ENCODE measurements at places on chromosomes 5 and 9.

DNA sequence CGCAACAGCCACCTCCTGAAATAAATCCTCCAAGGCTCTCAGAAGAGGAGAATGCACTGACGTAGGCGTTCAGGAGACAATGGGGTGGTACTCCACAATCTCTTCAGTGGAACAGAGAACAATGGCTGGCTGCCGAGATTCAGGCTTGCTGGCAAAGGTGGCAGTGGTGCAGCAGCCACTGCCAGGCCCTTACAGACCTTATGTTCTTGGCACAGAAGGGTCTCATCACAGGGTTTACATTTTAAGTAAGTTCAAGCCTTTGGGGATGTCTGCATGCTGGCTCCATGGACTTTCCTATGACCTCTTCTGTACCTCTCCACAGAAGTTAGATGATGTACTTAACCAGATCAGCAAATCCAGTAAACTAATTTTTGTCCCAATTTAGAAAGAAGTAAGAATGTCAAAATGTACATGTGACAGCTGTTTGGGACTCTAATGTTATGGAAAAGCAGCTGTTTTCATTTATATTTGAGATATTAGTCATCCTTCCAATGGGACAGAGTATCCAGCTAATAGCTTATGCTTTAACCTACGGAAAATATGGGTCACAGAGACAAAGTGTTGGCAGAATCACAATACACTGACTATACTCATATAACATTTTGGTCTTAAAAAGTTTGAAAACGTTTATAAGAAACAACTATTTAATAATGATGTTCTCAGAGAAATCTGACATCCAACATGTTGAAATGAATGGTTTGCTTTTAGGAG lies 180.9 kb downstream of the MAPKAP1 start:
- no peak for DNase-seq

DNA sequence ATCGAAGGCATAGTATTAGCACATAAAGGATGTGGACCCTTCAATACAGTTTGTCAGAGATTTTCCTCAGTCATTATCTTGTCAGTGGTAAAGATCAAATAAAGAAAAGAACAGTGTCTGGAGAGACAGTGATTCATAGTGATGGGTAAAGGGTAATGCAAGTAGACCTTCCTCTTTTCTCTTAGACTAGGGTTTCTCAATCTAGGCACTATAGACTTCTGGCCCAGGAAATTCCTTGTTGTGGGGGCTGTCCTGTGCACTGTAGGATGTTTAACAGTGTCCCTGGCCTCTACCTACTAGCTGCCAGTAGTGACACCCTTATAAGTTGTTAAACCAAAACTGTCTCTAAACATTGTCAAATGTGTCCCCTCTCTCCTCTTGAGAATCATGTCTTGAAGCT lies 6.9 kb downstream of the CAMK4 start:
- no peak for DNase-seq

- no peak for DNase-seq
These were observed 51.9 kb downstream of the NEK6 start for GRCh38 chr9:124309667-124310084.

DNA sequence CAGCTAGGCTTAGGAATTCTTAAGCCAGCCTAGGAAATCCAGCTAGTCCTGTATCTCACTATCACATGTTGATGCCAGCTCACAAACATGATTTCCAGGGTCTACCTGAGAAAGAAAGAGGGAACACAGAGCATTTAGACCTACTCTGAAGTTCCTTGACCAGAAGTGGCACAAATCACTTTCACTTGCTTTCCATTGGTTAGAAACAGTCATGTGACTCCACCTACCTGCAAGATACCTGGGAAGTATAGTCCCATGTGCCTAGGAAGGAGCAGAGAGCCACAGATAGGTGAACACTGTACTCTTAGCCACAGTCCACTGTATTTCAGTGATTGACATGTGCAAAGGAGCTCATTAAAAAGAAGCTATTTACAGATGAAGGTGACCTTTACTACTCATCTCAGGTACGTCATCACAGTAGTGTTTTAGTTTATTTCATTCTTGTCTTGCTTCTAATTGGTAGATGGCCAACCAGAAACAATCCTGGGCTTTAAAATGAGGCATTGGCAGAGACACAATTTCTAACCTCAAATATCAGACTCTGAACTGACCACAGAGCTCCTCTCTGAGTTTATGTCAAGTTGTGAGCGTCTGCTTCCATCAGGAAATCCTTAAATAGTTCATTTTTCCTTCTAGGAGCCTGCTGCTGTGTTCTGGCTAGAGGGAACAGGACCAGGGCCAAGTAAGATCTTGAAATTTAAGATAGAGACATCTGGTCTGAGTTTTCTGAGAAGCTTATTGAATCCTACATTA lies 340.7 kb downstream of the TLE4 start:
- DNase-seq: no peak

DNA sequence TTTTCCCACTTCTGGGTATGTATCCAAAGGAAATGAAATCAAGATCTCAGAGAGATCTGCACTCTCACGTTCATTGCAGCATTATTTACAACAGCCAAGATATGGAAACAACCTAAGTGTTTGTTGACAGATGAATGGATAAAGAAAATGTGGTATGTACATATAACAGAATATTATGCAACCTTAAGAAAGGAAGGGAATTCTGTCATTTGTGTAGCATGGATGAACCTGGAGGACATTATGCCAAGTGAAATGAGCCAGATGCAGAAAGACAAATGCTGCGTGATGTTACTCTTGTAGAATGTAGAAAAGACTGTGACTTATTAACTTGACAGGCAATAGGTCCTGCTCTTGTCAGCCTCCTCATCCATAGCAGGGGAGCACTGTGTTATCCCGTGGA lies 31.4 kb downstream of the PPARGC1B start:
- no peak for DNase-seq

DNA sequence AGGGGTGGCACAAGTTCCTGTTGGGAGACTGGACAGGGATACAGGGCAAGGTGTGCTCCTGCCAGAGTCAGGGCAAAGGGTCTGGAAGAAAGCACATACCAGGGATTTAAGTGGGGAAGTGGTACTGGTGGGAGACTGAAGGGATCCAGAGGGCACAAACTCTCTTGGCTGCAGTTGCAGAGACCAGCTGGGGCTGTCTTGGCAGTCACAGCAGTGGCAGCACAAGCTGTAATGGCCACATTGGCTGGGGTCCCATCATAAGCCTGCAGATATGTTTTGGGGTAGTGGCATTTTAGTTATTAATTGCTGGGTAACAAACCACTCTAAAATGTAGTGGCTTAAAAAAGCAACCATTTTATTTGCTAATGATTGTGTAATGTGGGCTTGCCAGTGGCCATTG lies 492.2 kb downstream of the ENC1 start:
- DNase-seq: no peak

DNA sequence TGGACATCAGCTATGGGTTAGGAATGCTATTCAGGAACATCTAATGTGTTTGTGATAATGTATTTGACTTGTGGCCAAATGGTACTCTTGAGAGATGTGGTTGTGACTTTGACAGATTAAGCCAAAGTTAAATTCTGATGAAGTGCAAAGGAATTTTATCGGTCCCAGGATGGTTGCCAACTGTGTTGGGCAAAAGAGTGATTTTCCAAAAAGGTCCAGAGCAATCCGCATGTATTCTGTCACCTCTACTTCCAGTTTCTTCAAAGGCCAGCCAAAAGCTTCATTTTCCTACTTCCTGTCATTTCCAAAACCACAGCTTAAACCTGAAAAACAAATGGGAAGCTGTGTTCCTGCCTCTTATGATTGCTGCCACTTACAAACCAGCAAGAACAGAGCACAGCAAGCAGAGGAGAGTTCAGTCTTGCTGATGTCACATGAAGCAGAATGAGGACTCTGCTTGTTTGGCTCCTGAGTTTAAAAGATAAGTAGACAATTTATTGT lies 59.8 kb downstream of the MARCHF3 start:
- DNase-seq: no peak

DNA sequence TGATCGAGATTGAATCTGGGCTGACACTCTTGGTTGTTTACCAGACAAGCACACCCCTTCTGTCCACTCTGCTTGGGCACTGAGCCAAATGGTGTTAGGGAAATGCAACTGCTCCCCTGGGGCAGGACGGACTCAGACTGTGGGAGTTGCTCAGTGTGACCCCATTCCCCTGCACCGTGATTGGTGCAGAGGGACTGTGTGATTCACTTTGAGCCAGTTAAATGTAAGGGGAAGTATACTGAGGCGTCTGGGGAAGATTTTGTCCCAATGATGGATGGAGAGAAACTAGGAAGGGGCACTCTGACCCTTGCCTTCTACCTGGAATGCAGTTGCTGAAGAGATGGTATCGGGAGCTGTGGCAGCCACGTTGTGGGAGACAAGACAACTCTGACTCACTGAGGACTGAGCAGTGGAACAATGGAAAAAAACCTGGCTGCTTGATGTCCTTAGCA lies 196.0 kb upstream of the ANKRD55 start:
- no peak for DNase-seq

DNA sequence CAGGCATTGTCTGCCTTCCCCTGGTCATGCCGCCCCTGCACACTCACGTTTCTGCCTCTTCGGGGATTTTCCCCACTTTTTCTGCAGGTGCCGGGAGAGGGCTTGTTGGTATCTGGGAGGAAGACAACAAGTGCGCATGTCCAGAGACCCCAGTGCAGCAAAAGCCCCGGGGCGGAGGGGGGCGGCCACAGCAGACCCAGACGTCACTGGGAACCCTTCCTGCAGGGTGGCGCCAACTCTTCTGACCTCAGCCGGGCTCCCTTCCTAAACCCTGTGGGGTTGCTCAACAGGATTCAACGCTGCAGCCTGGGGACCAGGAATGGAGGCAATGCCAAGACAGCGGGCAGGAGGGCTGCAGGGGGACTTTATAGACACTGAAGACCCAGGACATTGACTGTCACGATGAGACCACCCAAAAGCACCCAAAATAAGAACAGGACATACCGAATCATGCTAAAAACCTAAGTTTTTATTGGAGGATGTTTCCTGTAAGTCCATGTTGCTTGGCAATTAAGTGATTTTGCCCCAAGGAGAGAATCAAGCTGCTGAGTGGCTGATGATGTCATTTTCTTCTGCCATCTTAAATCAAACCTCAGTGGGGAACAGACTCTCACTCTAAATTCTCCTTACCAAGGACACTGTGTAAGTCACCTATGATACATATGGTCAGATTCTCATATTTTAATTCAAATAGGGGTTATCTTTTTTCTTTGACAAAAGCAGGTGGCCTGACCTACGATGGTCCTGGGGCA lies 62.9 kb upstream of the SIMC1 start:
- DNase-seq: no peak

Data from stimulated activated CD8-positive, alpha-beta memory T cell treated with anti-CD3 and anti-CD28 coated beads, Interleukin-7, amount 100 ng/mL, for 1 hour (primary cell).